ENCODE measurements at places on chromosomes 1 and 21.

- no peak for DNase-seq
Observed at GRCh38 chr1:3391711-3392110, 62.8 kb upstream of the ARHGEF16 start.

GRCh38 chr1:226201029-226201593, 14.6 kb upstream of the ACBD3 start:
- DNase-seq: no peak

- DNase-seq: peak; percentile 32
Observed at GRCh38 chr1:22204989-22205913, 62.4 kb upstream of the WNT4 start.

DNA sequence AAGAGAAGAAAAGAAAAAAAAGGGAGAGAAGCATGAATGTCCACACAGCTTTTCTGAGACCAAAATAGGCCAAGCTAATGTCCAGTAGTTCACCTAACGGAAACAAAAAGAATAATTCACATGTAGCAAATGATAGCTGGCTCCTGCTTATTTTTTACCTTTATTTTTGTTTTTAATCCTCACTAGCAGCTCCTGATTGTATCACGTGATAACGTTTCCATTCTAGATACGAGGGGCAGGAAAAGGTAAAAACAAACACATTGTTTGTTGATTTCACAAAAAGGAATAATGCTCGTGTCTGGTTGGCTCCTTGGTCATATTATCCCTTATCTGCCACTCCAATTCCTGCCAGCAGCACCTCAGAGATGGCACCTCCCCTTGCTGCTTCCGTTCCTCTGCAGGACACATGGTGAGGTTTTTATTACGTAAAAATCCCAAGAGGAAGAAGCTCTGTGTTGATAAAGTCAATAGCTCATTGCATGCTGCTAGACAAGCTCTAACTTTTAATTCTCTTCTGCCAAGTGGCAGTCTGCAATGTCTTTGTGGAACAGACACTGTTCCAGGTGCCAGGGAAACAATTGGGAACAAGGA, 201.7 kb downstream of the CRB1 start:
- no peak for DNase-seq

DNA sequence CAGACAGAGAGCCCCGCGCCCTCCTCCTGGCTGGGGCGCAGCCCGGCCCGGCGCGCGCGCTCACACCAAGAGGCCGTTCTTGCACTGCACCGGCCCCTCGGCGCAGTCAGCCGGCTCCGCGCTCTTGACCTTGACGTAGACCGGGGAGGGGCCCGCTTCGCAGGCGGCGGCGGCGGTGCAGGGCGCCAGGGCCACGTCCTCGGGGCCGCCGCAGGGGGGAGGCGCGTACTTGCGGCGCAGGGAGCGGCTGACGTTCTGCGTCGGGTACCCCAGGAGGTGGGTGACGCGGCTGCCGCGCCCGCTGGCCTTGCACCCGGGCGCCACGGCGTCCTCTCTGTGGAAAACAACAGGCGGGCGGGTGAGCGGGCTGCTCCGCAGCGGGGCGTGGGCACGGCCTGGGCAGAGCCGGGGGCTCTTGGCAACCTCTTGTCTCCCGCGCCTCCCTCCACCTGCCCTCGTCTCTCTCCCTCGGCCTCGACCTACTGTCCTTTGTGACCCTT, 7.7 kb downstream of the VSIG8 start:
- DNase-seq: peak; percentile 96

DNA sequence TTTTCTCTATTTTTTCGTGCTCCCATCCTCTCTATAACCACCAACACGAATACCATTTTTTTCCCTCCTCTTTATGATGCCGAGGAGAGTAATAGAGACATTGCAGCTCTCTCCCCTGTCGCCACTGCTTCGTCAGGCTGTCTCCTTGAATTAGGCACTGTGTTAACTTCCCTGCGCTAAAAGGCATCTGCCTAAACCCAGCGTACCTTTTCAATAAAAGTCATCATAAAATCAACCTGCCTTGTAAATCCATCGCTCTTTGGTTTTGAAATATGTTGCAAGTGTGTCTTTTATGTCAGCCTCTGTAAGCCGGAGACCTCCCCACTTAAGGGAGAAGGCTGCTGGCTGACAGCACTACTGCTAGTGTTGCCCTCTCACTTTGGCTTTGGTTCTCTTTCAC, 8.7 kb downstream of the RNF220 start:
- DNase-seq: no peak

DNA sequence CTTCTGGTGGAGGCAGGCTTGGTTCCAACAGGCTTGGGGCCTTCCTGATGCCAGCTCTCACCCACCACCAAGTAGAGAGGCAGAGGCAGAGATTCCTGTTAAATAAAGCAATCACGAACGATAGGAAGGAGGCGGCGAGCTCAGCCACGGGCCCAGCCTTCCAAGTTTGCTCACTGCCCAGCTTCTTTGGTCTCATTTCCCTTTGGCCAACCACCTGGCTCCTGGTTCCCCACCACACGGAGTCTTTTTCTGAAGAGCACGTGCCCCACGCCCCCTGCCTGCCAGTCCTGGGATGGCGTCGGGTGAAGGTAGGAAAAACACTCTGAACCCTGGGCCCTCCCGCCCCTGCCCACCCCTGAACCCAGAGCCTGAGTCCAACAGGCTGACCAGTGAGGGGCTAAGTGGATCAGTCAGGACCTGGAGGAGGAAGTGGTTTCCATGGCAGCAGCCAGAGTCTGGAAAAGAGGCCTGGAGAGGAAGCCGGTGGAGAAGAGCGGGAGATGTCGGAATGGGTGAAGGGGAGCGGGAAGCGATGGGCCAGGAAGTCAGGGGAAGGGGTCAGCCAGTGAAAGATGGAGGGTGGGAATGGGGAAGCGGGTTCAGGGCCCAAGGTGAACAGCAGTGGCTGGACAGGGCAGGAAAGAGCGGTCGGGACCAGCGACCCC, 158.2 kb upstream of the KLHDC7A start:
- no peak for DNase-seq

- no peak for DNase-seq
Observed at GRCh38 chr1:59015708-59016107, 231.9 kb upstream of the JUN start.

DNA sequence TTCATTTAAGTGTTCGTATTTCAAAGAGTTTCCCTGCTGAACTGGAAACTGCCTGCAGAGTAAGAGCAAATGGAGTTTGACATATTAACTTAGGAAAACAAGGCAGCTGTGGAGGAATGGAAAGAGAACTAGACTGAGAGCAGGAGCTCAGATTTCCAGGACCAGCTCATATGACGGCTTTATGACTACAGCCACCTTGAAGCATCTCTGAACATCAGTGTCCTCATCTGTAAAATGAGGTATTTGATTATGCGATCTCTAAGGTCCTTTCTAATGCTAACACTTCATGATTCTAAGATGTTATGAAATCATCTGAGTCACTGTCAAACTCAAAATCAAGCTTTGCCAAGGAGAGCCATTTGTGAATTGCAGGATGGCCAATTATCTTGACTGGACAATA, 112.3 kb downstream of the PRRX1 start:
- no peak for DNase-seq

- DNase-seq: no peak
Observed at GRCh38 chr1:208211921-208212843, 32.0 kb downstream of the PLXNA2 start.

DNA sequence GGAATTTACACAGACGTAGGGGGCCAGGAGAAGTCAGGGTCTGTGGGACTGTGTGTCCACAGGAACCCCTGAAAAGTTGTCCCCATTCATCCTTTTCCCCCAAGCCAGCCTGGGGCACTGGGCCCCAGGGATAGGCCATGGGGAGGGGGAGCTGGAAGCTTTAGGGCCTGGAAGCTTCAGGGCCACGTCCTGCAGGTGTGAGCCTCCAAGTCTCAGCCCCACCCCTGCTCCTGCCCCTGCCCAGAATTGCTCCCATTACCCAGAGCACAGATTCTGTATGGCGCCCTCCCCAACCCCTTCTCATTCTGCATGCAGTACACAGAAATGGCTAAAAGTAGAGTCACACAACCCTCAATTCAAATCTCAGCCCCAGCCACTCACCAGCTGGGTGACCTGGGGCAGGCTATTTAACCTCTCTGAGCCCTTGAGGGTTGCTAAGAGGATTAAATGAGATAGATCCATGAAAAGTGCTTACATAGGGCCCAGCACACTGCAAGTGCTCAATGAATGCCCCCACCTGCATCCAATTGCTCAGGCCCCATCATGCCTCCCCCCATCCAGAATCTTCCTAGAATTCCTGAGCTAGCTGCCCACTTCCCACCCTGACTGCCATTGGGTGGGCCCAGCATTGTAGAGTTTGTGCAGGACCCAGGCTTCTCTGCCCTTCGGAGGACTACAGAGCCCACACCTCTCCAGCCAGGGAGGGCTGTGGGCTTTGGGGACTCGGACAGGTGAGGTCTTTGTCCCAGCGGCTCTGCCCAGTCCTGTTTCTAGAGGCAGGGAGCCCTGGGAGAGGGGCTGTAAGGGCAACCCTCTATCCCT, 6.5 kb downstream of the RAP1GAP start:
- no peak for DNase-seq

DNA sequence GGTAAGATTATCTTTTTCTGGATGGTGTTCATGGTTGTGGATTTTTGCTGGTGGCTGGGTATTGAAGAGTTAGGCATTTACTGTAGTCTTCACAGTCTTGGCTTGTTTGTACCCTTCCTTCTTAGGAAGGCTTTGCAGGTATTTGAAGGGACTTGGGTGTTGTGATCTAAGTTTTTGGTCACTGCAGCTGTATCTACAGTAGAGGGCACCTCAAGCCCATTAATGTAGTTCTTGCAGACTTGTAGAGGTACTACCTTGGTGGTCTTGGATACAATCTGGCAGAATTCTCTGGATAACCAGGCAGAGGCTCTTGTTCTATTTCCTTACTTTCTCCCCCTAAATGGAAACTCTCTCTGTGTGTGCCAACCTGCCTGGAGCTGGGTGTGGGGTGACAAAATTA, 155.8 kb upstream of the BRINP3 start:
- DNase-seq: peak; percentile 5

- DNase-seq: no peak
Observed at GRCh38 chr1:236090741-236091147, 25.9 kb upstream of the NID1 start.

DNA sequence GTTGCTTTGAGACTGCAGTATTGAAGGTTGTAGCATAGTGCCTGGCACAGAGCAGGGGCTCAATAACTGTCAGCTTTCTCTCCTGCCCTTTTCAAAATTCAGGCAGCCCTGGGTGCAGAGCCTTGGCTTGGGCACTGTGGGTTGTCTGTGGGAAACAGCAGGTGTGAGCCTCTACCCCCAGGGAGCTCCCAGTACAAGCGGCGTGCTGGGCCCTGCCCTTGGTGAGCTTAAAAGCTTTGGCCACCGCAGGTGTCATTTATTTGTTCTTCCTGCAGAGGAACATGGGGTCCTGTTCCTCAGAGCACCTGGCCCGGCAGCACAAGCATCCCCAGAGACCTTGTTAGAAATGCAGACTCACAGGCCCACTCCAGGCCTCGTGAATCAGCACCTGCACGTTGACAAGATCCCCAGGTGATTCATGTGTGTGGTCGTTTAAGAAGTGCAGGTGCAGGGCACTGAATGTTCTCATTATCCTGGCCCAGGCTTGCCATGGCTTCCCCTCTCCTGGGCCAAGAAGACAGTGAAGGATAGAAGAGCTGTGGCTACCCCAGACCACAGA, 29.9 kb upstream of the IGSF21 start:
- DNase-seq: no peak

DNA sequence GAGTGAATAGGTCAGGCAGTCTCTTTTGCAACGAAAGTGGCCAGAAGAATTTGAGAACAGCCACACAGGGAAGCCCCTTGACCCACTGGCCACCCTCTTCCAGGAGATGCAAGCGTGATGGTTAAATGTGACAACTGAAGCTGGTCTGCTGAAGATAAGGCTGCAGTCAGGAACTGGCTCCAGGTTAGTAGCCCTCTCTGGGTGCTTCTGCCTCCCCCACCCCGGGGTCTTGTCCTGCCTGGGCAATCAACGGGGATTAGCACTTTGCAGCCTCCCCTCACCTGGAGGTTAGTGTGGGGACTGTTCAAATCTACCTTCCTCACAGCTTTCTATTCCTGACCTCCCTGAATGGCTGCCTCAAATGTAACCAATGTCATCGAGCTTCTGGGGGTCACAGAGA, 125.9 kb downstream of the PLXNA2 start:
- DNase-seq: no peak

DNA sequence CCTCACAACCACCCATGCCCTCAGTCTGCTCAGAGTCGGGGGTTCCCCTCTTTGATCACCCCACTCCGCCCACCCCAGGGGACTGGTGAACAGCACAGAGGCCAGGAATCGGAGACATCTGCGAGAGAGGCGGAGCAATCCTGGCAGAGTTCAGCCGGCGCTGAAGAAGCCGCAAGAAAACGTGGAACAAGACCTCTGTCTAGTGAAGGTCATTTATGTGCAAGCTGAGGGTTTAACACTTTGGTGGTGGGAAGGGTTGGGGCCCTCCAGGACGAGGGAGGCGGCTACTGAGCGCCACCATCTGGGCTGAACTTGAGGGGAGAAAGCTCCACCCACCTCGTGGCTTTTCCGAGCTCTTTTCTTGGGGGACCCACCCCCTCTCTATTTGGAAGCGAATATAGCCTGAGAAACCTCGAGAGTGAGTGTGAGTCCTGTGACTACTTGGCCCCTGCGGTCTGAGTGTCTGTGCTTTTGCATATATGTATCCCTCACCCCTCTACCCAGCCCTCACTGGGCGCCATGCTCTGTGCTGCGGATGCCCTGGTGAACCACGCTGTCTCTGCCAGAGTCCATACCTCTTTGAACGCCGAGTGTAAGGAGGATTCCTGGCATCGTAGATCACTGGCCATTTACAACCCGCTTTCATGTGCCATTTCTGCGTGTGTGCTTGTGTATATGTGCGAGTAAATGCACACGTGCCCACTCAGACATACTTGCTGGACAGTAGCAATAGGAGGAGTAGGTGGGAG, 1.2 kb upstream of the EPHA10 start:
- no peak for DNase-seq

GRCh38 chr1:224613486-224613885, 2.6 kb upstream of the CNIH3 start:
- no peak for DNase-seq

GRCh38 chr21:31136891-31137290, 98.6 kb upstream of the KRTAP19-8 start:
- DNase-seq: no peak

DNA sequence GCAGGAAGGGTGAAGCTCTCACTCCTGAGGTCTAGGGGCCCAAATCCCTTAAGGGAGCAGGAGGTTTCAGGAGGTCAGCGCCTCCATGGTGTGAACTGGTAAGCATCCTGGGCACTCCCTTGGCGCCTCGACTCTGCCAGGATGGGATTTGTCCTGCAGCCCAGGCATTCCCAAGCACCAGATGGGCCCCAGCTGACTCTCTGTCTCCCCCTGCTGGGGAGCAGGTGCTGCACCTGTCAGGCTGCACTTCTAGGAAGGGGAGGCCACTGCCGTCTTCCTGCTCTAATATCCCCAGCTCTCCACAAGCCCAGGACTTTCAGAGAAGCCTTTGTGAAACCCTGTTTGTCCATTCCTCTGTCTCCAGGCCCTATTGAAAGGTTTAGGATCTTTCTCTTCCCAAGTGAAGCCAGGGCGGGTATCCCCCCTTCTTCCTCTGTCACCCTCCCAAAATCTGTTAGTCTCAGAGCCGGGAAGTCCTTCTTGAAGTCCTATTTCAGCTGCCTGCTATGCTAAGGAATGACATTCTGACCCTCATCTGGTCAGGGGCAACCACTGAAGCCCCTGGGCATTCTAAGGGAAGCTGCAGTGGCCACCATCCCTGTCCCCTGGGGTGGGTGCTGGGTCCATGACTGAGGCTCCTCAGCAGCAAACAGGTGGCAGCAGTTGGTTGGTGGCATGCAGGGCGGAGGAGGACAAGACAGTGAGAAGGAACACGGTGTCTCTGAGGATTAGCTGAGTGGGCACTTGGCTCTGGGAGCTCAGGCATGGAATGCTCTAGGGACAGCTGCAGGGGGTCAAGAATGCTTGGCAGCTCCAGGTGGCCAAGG, 3.2 kb downstream of the MYBPH start:
- peak; percentile 71 for DNase-seq
